ENCODE measurements at places on chromosomes 7 and 10.

DNA sequence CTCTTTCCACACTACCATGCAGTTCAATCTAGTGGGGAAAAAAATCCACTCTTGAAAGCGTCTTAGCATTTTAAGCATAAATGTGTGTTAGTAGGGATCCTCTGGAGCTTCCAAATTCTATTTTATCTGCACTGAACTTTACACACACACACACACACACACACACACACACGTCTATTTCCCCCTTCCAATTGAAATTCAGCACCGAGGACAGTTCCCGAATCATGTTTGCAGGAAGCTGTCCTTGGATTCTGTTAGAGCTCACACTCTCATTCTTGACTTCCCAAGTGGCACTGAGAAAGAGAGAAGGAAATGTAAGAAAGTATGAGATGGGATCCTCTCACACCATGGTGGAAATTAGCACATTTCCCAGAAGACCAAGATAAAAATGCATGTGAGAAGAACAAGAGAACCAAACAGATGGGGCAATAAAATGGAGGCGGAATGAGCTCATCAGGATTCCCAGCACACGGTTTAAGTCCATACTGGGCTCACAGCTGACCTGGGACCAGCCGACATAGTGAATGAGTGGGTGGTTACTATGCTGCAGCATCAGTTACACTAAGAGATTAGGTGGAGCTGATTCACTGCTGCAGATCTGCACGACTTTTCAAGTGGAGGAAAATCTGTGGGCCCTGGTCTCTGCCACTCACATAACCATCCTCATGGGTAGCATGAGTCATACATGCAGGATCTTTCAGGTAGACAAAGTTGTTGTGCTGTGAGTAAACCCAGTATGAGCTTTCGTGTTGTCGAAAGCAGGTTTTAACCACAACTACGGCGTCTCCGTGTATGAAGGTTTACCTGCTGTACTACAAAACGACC is 3.3 kb upstream of the NPTX2 start:
- no peak for DNase-seq

DNA sequence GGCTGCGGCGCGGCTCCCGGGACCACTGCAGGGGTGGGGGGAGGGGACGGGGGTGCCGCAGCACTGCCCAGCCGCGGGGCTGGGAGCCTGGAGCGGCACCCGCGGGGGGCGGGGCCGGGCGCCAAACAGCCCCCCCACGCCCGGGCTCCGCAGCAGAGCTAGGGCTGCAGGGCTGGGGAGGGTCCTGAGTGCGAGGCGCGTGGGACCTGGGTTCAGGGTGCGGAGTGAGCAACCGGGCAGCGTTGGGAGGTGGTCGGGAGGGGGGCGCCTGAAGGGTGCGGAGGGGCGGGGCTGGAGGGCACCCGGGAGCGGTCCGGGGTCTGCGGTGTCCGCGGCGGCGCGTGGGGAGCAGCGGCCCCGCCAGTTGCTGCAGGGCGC is 528 bp downstream of the CAMK2G start:
- no peak for DNase-seq

DNA sequence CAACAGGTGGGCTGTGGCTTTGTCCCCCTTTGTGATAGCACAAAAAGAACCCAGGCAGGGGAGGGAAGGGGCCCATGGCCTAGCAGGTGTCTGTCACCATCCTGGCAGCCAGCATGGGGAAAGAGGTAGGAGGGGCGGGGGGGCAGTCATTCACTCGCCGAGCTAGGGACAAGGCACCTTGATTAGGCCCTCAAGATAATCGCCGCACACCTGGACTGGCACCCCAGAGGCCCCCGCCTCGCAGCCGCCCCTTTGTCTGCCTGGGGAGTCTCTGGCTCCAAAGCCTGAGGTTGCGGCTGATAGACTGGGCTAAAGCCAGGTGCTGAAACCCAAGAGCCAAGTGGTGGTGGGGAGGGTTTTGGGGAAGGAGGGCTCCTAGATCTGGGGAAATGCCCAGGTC is 151.2 kb upstream of the PCBD1 start:
- DNase-seq, result no peak

DNA sequence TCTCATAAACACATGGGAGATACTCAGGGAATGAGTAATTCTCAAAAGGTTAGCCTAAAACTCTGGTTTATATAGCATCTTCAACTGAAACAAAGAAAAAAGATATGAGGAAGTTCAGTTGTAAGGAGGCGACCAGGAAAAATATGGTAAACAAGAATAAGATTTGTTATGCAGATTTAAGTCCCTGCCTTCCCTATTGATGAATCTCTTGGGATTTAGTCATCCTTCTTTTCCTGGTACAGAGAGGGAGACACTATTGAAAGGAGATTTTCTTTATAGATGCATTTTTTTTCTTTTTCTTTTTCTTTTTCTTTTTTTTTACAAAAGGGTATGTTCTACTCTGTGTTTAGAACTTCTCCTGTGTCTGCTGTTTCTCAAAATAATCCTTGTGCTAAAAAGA is 557.5 kb downstream of the DNAJB9 start:
- DNase-seq, result no peak

DNA sequence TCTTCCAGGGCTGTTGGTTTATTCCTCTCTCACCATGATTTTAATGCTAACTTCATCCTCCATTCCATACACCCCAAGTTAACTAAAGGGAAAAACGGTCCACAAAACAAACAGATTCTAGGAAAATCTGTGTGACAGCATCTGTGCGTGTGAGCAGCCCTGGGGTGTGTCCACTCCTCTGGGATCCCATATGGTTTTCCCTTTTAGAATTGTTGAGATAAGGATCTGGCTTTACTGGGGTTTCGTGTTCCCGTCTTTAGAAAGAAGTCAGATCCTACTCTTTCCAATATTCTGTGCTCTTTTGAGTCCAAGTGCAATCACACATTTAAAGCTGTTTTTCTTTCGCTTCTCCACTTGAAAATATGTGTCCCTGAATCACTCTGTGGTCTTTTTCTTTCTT is 257.1 kb downstream of the KLF6 start:
- DNase-seq, result no peak

DNA sequence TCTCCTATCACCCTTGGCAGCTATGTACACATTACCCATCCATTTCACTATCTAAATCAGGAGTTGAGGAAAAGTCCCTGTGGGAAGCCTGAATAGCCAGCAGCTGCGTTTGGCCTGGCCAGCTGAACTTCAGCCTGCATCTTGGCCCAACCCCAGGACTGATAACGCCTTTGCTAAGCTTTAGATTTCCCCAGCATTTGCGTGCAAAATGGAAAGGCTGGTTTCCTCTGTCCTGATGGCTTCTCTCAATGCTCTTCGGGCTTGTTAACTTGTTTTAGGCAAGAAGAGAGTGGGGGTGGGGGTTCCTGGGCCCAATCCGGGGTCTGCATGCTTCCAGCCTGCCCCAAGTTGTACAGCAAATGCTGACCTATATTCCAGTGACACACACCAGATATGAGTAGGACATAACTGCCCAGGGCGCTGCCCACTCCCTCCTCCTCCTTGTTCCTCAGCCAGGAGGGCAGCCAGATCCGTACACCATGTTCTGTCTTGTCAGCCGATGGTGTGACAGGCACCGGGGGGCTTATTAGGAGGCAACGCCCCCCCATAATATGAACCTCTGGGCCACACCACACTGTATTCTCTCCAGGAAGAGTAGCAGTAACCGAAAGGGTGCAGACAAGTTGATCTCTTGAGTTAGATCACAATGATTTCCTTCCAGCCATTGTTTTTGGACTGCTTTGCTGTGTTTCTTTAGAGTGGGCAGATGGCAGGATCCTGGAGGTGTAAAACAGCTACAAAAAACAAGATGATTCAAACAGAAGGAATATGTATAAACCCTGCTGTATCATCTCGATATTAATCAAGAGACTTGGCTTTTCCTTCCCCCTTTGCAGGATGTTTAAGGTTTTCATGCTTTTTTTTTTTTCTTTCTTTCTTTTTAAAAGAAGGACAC is 339.0 kb downstream of the RNLS start:
- no peak for DNase-seq

DNA sequence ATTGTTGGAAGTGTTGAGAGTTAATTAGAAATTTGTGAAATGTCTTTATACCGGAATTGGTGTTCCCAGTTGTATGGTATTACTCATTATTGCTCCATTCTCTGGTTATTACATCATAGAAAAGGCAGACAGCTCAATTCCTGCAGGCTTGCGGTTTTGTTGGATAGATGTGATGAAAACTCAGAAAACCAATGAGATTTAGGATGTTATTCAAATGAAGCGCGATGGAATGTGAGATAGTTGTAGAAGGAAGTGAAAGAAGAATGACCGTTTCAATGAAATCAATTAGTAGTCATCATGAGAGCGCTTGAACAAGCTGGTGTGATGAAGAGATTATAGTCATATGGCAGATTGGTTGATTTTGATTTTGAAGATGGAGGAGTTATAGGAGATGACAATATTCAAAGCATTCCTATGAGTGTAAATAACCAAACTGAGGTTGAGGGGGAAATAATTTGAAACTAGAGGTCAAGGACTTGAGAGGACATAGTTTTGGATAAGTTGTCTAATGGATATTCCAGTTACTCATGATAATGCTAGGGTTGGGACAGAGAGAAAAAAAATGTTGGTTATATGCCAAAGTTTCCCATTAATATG is 991.5 kb downstream of the NRG3 start:
- DNase-seq, result no peak

DNA sequence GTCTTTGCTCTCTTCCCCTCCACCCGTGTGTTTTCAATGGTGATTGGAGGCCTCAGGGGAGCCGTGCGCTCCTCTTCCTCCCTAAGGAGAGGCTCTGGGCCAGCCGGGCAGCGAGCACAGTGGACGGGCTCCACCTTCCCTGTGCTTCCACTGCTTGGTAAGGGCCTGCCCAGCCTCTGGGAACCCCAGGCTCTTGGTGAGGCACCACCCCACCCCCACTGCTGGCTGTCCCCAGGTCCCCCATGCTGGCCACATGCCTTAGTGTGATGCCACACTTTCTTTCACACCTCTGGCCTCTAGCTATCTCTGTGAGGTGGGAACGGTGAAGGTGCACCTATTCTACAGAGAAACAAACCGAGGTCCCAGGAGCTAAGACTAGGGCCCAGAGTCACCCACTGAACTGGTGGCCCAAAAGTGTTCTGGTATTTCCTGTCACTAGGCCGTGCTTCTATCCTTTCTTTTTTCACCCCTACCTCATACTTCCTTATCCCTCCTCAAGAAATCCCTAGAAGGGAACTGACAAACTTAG is 53.3 kb downstream of the UNC5B start:
- DNase-seq, result no peak

GRCh38 chr10:122782911-122783310 is 62.7 kb downstream of the CUZD1 start:
- DNase-seq, result no peak

GRCh38 chr10:47044741-47045140 is 133.5 kb downstream of the PTPN20 start:
- DNase-seq, result no peak

DNA sequence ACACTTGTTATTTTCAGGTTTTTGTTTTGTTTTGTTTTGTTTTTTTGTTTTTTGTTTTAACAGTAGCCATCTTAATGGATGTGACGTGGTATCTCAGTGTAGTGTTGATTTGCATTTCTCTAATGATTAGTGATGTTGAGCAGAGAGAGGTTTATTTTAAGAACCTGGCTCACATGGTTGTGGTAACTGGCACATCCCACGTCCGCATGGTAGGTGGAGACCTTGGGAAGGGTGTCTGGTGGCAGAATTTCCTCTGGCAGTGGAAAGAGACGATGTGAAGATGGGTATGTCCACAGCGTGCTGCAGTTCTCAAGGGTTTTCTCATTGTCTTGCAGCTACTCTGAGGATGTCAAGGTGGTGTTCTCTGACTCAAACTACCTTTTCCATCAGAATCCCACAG is 252.2 kb downstream of the GALNT17 start:
- DNase-seq, result no peak

- DNase-seq, result no peak
Observed at GRCh38 chr7:121936951-121937623, 64.1 kb downstream of the PTPRZ1 start.

DNA sequence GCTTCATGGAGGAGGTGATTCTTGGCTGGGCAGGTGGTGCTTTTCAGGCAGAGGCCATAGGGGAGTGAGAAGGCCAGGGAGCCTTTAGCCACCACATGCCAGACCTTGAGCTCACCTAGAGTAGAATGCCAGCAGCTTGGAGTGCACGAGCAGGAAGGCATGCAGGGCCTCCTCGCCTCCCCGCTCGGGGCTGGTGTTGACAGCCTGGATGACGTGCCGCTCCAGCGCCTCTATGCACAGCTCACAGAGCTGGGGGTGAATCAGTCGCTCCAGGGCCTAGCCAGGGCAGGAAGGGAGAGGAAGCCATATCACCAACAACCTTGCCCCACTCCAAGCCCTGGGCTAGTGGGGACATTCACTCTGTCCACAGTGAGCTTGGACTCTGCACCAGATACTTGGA is 15.7 kb downstream of the HPS1 start:
- DNase-seq, result no peak

DNA sequence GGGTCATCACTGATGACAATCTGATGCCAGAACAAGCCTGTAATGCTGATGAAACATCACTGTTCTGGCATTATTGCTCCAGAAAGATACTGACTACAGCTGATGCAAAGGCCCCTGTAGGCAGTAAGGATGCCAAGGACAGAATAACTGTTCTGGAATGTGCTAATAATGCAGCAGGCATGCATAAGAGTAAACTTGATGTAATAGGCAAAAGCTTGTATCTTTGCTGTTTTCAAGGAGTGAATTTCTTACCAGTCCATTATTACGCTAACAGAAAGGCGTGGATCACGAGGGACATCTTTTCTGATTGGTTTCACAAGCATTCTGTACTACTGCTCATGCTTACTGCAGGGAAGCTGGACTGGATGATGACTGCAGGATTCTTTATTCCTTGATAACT is 18.7 kb downstream of the LCOR start:
- DNase-seq, result no peak

GRCh38 chr10:33155720-33156638 is 178.5 kb downstream of the NRP1 start:
- DNase-seq, result no peak

DNA sequence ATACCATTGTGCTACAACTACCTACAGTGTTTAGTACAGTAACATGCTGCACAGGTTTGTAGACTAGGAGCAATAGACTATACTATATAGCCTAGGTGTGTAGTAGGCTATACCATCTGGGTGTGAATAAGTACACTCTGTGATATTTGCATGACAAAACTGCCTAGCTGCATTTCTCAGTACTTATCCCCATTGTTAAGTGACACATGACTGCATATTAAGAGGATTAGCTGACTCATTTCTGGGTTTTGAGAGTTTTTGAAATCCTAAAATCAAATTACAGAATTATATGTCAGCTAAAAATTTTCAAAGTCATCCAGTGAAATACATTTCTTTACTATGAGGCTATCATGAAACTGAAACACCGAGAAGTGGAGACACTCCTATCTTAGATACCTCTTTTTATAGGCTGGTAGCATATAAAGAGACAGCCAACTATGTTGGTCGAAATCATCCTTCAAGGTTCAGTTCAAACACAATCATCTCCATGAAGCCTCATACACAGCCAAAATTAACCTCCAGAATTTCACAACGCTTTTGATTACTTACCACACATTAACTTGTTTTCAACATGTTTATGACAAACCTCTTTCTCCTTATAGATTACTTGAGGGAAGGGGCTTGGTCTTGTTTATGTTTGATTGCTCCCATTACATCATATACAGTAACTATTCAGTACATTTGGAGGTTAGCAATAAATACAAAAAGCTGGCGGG is 89.8 kb upstream of the ANK3 start:
- no peak for DNase-seq

All from thymus (tissue), 14 donors.